Upper lobe of right lung (tissue), 1 donor: ENCODE measurements at places on chromosomes 6 and 20.

DNA sequence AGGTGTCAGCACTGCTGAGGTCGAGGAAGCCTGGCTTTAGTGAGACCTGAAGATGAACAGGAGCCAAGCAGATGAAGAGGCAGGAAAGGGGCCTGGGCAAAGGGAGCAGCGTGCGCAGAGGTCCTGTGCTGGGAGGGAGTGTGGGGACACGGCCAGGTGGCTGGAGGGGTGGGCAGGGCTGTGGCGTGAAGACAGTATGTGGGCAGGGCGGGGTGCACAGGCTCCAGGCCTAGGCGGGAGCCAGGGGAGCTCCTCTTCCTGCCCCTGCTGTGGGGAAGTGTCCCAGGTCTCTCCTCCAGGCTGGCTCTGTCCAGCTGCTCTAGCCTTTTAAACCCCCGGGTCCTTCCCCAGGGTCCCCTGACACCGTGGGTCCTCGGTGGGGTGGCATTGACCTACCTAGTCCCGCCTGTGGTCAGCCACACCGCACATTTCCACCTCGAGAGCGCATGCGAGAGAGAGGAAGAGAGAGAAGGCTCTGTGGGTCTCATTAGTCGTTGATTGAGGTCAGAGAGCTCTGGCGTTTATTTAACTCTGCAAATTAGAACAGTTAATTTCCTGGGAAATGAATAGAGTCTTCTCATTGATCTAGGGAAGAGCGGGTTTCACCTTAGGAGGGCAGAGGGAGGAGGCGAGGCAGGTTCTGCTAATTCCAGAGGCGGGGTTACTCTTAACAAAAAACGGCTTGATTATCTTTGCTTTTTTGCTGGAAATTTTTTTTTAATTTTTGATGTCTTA, 68.8 kb downstream of the CDH4 start:
- peak; percentile 56 for DNase-seq

DNA sequence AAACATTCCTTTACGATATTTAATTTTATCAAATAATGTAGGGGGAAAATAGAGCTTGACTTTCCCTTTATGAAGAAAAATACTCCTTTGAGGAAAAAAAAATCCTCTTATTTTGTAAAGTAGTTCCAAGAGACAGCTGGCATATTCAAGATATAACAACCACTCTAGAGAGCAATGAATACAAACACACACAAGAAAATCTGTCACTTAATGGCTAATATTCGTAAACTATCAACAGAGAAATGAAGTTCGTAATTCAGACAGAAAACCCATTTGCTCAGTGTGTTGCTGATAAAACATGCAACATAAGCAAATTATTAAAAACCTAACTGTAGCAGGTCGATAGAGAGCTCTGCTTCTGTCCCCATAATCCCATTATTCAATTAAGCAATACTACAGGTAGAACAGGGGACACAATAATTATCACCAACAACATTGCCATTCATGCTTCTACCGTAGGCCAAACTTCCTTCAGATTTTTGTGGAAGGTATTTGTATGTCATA, 714.4 kb upstream of the MARCKS start:
- no peak for DNase-seq

GRCh38 chr6:56289721-56290120, 42.3 kb upstream of the COL21A1 start:
- no peak for DNase-seq

DNA sequence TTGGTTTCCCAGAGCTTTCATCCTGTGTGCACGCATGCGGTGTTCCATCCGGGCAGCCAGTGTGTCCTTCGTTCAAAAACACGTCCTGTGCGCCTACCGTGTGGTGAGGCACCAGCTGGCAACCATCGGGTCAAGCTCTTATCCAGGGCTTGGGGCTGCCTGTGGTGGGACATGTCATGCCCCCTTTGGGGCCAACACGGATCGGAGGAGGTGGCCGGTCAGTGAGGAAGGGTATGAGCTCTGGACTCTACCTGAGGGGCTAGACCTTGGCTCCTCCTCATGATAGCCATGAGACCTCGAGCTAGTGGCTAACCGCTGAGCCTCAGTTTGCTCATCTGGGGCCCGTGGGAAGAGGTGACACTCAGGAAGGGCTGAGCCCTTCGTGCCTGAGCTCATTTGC, 158.5 kb upstream of the PMEPA1 start:
- DNase-seq = no peak
